Activated CD4-positive, alpha-beta memory T cell treated with anti-CD3 and anti-CD28 coated beads for 36 hours (primary cell): ENCODE measurements at places on chromosomes 3 and 15. TPM values are rescaled to one million over a fixed set of nuclear protein-coding genes. Genes with fewer than 3 reads are reported as not detected.

GRCh38 chr15:48695088-48695826, 49.7 kb upstream of the FBN1 start:
- DNase-seq: no peak

GRCh38 chr3:10173926-10174435, 9.3 kb downstream of the IRAK2 start:
- peak; percentile 38 for DNase-seq

- no peak for DNase-seq
Observed at GRCh38 chr15:67072958-67073357, 7.6 kb downstream of the SMAD3 start.

DNA sequence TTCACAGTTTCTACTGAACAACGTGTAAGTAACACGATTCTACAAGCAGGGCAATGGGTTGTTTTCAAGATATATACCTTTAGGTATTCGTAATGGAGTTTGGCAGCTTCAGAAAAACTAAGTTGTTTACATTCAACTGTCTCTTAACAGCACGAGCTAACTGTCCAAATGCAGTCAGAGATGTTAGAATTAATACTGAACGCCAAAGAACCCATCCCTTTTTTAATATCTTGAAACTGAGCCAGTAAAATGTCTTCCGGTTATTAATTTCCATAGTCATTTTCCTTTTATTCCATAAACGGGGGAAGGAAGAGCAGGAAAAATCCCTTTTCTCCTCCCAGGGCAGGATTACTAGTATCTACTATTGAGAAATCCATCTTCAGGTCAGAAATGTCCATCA, 129.0 kb upstream of the THBS1 start:
- DNase-seq: no peak

- no peak for DNase-seq
Observed at GRCh38 chr3:88986834-88987233, 120.6 kb upstream of the EPHA3 start.

GRCh38 chr3:34238407-34238806, 440.0 kb downstream of the PDCD6IP start:
- DNase-seq: no peak

DNA sequence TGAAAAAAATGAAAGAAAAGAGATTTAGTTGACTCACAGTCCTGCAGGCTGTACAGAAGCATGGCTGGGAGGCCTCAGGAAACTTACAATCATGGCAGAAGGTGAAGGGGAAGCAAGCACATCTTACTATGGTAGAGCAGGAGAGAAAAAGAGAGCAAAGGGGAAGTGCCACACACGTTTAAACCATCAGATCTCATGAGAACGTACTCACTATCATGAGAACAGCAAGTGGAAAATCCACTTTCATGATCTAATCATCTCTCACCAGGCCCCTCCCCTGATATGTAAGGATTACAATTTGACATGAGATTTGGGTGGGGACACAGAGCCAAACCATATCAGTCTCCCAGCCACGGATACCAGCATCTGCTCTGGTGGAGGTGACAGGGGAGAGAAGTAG, 50.8 kb upstream of the CPOX start:
- no peak for DNase-seq

GRCh38 chr15:94306700-94307650, 75.6 kb downstream of the MCTP2 start:
- peak; percentile 39 for DNase-seq

GRCh38 chr3:124351430-124352148, 359.7 kb upstream of the ROPN1 start:
- no peak for DNase-seq

DNA sequence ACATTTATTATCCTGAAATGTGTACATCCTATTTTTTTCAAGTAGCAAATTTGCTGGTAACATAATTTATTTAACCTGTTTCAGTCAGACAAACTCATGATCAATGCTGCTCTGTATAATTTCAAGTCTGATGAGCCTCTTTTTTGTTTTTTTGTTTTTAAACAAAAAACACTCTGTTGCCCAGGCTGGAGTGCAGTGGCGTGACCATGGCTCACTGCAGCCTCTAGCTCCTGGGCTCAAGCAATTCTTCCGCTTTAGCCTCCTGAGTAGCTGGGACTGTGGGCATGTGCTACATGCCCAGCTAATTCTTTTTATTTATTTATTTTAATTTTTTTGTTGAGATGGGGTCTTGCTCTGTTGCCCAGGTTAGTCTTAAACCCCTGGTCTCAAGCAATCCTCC, 40.1 kb upstream of the CAPN3 start:
- no peak for DNase-seq

The CEMIP gene
- total RNA-seq: not detected

The P2RY13 gene
- total RNA-seq: not detected

DNA sequence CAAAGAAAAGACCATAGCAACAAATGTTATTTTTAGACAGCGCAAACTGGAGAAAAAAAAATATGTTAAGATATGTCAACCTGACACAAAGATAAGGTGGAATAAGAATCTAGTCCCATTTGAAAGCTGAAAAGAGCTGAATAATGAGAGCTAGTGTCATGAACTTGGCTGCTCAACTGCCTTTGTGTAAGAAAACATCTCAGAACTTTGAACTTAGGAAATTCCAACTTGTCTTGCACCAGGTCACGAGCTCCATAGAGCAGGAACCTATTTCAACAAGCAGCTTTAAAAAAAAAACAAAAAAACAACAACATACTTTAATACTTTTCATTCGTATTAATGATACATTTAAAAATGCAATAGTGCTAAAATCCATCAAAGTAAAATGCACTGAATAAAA, 79.5 kb downstream of the ZNF280D start:
- DNase-seq: no peak

GRCh38 chr3:152823173-152823572, 11.8 kb upstream of the P2RY1 start:
- no peak for DNase-seq

GRCh38 chr3:56484122-56484521, 15.9 kb upstream of the ERC2 start:
- no peak for DNase-seq

The FBXW12 gene
- total RNA-seq: not detected

- no peak for DNase-seq
Observed at GRCh38 chr3:9091486-9092235, 128.4 kb upstream of the RAD18 start.

DNA sequence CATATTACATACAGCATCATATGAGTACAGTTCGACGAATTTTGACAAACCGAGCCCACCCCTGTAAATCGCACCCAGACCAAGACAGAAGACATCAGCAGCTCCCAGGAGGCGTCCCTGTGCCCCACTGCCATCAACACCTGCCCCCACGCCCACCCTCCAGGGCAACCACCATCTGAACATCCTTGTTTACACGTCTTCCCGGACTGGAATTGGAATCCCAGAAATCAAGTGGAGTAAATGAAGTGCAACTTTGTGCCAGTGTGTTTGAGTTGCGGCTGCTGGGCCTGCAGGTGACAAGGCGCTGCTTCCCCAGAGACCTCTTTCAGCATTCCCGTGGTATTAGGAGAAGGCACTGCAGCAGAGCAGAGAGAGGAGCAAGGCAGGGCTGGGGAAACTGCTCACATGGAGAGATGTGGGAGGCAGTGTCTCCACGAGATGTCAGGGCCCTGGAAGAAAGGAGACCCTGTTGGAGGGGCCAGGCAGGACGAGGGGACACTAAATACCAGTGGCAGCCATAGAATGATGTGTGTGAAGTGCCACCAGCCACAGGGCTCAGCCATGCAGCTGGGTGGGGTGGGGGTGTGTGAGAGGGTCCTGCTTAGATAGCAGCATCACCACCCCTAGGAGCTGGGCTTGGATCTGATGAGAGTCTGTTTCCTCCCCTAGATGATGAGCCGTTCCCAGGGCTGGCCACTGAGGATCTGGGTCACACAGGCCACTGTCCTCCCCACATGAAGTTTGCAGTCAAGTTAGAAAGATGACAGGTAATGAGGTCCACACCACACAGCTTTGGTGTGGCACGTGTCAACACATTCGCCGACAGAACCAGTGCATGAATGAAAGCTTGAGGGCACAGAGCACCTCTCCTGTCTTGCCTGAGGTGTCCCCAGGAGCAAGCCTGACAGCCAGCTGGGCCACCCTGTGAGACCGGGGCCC, 33.4 kb upstream of the PCSK6 start:
- DNase-seq: no peak

GRCh38 chr3:185409957-185410356, 47.0 kb downstream of the MAP3K13 start:
- DNase-seq: no peak

- DNase-seq: no peak
Observed at GRCh38 chr3:16119887-16120286, 54.6 kb upstream of the GALNT15 start.

The CCDC51 gene
- 24.3 TPM for total RNA-seq

DNA sequence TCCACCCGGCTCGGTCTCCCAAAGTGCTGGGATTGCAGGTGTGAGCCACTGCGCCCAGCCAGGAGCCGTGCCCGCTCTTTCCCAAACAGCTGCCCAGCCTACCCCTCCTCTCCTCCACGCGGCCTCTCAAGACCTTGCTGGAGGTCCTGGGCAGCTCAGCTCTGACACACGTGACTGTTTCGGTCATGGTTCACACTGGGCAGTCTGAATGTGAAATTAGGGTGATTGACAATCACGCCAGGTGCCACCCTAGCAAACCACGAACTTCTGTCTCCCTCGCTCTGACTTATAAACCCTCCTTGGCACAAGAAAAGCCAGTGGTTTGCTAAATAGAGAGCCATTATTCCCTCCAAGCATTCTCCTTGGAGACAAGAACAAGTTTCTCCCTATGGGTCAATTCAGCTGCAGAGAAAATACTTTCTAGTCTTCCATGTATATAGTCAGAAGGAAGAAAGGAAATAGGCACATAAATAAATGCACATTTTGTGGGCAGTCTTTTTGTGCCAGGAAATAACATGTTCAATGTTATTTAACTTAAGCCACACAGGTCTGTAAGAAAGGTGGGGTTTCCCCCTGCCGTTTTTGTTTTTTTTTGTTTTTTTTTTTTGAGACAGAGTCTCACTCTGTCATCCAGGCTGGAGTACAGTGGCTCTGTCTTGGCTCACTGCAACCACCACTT, 121.9 kb upstream of the MEF2A start:
- no peak for DNase-seq

The TM4SF4 gene
- not detected for total RNA-seq

The AP3S2 gene
- total RNA-seq: 17.2 TPM

DNA sequence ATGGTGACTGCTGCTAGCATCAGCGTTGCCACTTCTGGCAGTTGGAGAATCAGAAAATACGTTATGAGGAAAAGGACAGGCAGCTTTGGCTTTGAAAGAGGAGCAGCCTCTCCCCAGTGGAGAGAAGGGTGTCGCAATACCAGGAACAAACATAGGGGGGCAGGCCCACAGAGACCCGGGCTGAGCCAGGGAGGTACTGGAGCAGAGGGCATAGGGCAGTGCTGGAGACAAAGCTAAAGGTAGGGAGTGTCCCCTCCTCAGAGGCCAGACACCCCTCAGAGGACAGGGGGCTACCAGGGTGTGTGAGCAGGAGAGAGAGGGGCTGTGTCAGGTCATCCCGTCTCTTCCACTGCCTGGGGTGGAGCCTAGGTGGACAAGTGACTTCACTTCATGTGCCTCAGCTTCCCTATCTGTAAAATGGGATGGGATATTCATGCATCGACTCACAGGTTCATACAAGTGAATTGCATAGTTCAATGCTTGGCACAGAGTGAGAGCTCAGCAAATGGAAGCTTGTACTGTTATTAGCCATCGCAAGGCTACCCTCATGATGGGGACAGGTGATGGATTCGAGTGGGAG, 49.7 kb upstream of the LIMD1 start:
- DNase-seq: no peak

GRCh38 chr15:47727676-47728075, 10.4 kb downstream of the SEMA6D start:
- DNase-seq: no peak

DNA sequence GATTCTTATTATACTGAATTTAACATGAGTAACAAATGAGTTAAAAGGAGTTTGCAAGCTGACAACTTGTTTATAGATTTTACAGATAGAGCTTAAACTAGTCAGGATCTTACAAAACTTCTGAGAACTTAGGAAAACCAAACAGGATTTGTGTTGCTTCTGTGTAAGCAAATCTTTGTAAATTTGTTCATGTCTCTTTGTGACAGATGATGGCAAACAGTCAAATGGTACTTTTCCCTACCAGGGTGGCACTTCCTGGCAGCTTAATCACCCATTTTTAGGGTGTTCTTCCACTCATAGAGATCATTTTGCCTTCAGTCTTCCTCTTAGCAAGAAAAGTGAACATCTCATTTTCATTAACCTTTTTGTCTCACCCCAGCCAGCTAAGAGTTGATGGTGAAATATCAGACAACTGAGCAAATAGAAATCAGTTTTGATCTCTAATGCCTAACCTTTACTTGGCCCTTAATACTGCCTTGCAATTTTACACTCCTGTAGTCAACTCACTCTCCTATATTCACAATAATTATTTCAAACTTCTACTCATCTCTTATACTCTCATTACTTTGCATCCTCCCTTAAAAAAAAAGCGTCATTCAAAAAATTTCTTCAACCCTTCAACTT, 23.7 kb upstream of the NECTIN3 start:
- no peak for DNase-seq

DNA sequence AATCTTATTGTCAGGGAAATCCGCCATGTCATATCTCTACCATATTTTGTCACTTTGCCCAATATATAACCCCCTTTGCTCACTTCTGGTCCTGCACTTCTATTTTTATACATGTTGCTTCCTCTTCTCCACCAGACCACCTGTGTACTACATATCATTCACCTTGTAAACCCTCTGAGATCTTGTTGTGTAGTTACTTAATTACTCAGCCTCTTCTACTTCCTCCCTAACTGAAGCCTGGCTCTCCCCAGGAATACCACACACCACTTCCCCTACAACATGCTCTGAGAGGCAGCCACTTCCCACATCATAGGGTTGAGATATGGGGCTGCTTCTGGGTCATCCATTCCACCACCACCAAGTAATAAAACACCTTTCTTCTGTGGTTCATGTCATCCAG, 10.0 kb downstream of the HEXA start:
- peak; percentile 23 for DNase-seq

The CFAP100 gene
- not detected for total RNA-seq

DNA sequence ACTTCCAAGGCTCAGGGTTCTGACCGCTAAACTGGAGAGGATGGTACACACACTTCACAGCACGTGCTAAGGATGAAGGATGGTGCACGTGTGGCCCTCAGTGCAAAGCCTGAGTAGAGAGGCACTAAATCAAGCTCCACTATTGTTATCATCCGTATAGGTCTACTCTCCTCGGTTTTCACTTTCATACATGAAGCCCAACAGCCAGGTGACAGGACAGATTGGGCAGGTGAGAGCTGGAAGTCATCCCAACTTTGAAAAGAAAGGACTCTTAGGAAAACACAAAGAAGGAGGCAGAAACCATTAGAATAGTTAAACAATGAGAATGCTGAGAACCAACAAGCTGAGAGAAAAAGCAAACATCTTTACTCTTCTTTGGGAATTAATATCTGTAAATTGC, 21.1 kb downstream of the MAGI1 start:
- no peak for DNase-seq

DNA sequence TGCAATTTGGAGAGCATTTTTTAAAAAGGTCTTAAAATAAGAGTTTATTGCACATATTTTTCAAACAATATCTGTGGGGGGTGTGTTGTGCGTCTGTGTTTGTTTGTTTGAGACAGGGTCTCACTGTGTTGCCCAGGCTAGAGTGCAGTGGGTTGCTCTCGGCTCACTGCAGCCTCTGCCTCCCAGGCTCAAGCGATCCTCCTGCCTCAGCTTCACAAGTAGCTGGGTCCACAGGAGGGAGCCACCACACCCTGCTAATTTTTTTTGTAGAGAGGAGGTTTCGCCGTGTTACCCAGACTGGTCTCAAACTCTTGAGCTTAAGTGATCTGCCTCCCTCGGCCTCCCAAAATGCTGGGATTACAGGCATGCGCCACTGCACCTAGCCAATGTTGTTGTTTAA, 2.7 kb downstream of the MLF1 start:
- no peak for DNase-seq
